Endodermal cell (in vitro differentiated cells): ENCODE measurements at places on chromosomes 3 and 15. TPM values are rescaled to one million over a fixed set of nuclear protein-coding genes. Genes with fewer than 3 reads are reported as not detected.

The ZNF639 gene
- total RNA-seq: 24.5 to 42.0 TPM (median 38.7 TPM) in 3 replicates

The USP50 gene
- 1.1 to 4.6 TPM (median 2.3 TPM) in 3 replicates for total RNA-seq

The TF gene
- total RNA-seq: 1.3 to 4.1 TPM (median 3.0 TPM) in 3 replicates

The SSUH2 gene
- total RNA-seq: 3.1 and 5.3 TPM in 2 replicates

The LXN gene
- total RNA-seq: 7.0 and 10.0 TPM in 2 replicates

The SLC22A14 gene
- total RNA-seq: 0.20 TPM in 1 of 3 replicates, not detected in the others

The SLCO2A1 gene
- 96.7 and 126 TPM in 2 replicates for total RNA-seq

The HRG gene
- 0.40 TPM in 1 of 3 replicates, not detected in the others for total RNA-seq

The ATOSA gene
- 27.8 and 28.9 TPM in 2 replicates for total RNA-seq

The BOC gene
- 10.8 to 12.3 TPM (median 11.3 TPM) in 3 replicates for total RNA-seq

The FRMD4B gene
- total RNA-seq: 2.2 and 2.6 TPM in 2 replicates
